Activated B cell treated with CpG ODN at 0.5 μM for 24 hours (primary cell): ENCODE measurements at places on chromosomes 7 and 10. TPM values are rescaled to one million over a fixed set of nuclear protein-coding genes. Genes with fewer than 3 reads are reported as not detected.
A peak's percentile ranks its signal among the peaks of the same experiment; 100 is the strongest.

The MACROH2A2 gene
- total RNA-seq = not detected in 2 replicates

- no peaks in the 10 kb centered on the region for H3K36me3 ChIP-seq
- H3K4me1 ChIP-seq = no peaks in the 10 kb centered on the region
- H3K4me3 ChIP-seq = no peak overlapping the region
- peaks cover 20% of the 10 kb centered on the region for H3K27me3 ChIP-seq
- no peak overlapping the region for H3K27ac ChIP-seq
Observed at GRCh38 chr7:29764227-29764626, 42.1 kb upstream of the WIPF3 start.

- no peaks in the 10 kb centered on the region for H3K27me3 ChIP-seq
- DNase-seq = no peak
- H3K4me3 ChIP-seq = no peak overlapping the region
- H3K36me3 ChIP-seq = peaks cover 40% of the 10 kb centered on the region
- H3K4me1 ChIP-seq = peaks cover 18% of the 10 kb centered on the region
Observed at GRCh38 chr10:102384053-102384452, 11.5 kb upstream of the NFKB2 start.

DNA sequence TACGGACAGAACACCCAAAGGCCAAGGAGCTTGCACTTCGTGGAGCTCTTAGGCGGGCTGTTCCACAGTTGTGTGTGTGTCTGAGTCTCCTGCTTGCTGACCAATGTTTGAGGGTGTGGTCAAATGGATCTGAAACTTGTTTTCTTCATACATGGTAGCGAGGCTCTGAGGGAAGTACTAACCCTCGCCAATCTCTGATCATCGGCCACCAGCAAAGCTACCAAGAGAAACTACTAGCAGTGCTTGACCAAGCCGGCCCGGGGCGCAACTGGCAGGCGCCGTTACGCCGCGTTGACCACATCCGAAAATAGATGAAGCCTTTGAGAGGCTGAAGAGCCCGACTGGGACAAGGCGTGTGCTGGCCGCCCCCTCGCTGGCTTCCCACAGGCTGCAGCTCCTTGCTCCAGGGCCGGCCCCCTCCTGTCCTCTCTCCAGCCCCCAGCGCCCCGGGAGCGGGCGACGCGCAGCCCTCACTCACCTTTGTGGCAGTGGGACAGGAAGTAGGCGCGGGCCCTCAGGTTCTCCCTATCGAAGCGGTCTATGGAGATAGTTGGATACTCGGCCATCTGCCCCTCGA is 384 bp downstream of the DCLRE1C start:
- H3K27me3 ChIP-seq = no peaks in the 10 kb centered on the region
- peaks cover 14% of the 10 kb centered on the region for H3K36me3 ChIP-seq
- peak overlapping the region; percentile 90 for H3K4me3 ChIP-seq
- peak overlapping the region; percentile 96 for H3K27ac ChIP-seq
- DNase-seq = no peak
- peaks cover 54% of the 10 kb centered on the region for H3K4me1 ChIP-seq

- peak overlapping the region; percentile 100 for H3K27ac ChIP-seq
- H3K4me3 ChIP-seq = peak overlapping the region; percentile 99
- peaks cover 43% of the 10 kb centered on the region for H3K36me3 ChIP-seq
- DNase-seq = no peak
- H3K4me1 ChIP-seq = peaks cover 31% of the 10 kb centered on the region
Observed at GRCh38 chr10:75211007-75211691, 553 bp downstream of the VDAC2 start.
